ENCODE measurements at places on chromosomes 5 and 9.

- no peak for DNase-seq
These were observed 9.3 kb upstream of the DOLPP1 start for GRCh38 chr9:129071526-129072126.

DNA sequence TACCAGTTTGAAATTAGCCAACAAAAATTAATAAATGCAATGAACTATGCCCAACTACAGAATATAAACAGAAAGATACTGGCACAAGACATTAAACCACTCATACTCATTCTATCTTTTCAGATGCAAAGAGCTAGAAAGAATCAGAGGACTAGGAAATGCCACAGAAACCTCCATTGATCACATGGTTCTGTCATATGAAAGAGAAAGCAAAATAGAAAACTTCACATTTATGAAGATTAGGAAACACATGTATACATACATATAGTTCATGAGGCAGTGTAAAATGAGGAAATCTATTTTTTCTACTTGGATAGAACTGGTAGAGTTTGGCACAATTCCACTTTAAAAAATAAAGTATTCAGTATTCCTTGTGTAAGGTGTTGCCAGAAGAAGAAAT lies 275.1 kb upstream of the PTGER4 start:
- no peak for DNase-seq

DNA sequence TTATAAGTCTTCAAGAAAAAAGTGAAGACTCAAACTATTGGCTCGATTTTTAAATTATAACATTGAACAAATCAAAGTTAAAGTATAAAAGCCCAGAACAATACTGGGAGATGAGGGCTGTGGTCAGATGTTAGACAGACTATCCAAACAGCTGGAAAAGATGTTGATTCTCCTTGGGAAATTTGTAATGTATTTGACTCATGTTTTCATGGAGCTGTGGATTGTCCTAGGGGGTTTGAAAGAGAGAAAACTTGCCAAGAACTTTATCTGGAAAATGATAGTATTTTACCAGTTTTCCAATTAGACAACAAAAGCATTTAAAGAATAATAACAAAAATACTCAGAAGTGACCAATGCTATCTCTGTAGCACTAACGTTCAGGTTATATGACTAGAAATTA lies 339.2 kb downstream of the ARL15 start:
- no peak for DNase-seq

DNA sequence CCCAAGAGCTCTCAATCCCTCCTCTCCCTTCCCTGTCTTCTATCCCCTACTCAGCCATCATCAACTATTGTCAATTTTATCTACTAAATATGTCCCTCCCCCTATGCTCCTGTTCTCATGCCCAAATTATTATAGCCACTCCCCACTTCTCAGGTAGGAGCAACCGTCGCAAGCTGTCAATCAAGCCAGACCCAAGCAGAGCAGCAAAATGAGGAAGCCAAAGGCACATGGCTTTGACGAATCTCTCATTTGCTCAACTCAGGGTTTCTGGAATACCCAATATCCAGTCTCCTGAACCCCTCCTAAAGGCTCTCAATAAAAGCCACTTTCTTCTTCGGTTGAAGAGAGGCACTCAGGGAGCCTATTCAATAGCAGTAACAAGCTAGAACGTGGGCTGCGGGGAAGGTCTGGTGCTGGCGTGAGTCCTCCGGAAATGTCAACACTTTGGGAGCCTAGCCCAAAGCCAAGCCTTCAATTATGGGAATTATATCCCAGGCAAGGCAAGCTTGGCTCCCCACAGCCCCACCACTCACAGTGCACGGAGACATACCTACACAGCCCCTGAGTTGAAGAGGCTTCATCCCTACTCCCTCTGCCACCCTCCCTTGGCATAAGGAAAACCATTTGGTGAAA lies 47.7 kb downstream of the SIL1 start:
- DNase-seq, result no peak

DNA sequence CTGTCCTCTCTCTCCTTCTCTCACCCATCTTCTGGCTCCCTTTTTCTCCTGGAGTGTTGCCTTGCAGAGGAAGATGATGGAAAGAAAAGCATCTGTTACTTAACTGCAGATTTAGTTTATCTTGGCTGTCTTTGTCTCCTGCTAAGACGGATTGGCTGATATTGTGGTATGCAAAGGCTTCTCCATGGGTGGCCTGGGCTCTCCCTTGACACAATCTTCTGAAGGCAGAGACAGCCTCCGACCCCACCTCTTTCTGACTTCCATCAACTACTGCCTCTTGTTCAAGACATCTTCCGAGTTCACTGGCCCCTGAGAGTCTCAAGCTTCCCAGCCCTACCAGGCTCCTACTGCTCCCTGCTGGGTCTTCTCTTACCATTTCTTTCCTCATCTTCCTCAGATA lies 403.7 kb downstream of the LRRC70 start:
- DNase-seq, result no peak

- no peak for DNase-seq
These were observed 219.2 kb downstream of the EBF1 start for GRCh38 chr5:158880483-158881001.

DNA sequence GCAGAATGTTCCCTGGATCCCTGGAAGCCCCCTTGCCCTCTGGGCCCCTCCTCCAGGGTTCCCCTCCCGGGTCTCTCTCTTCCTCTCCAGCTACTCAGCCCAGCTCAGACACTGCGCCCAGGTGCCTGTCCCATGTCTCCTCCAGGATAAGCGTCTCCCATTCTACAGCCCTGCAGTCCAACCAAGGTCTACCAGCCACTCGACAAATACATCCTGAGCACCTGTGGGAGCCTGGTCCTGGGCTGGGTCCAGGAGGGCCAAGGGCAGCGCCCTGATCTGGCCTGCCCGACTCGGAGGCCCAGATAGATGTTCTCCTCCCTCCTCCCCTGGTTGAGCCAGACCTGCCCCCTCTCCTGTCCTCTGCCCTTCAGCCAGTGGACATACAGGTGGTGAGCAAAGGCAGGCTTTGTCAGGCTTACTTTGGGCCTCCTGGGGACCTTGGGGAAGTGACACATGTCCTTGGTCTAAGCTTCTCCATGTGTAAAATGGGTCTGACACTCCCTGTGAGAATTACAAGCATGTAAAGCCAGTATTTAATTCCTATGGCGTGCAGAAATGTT lies 1.4 kb downstream of the FLT4 start:
- DNase-seq, result no peak

- peak; percentile 10 for DNase-seq
These were observed at the start of gene ANKRD55 for GRCh38 chr5:56233230-56233629. TSS of gene ANKRD55 (minus strand) at chr5:56233330. CDS start at chr5:56232913, 417 bp downstream.
